ENCODE measurements at places on chromosomes 5 and 9.

DNA sequence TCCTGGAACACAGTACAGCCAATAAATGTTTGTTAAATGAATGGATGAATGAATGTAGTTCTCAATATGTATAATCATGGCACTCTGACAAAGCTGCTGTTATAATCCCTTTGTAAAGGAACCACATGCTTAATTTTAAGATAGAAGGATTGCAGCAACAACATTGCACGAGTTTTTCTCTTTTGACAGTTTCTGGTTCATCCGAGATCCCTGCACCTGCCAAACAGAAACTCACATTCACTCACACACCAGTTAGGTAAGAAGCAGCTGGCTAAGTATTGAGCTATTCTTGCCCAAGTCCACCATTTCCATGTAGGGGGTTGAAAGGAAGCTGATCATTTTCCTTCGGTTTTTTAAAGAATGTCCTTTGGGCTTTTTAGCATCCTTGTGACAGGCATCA lies 133.7 kb upstream of the MAP1B start:
- DNase-seq, result no peak

DNA sequence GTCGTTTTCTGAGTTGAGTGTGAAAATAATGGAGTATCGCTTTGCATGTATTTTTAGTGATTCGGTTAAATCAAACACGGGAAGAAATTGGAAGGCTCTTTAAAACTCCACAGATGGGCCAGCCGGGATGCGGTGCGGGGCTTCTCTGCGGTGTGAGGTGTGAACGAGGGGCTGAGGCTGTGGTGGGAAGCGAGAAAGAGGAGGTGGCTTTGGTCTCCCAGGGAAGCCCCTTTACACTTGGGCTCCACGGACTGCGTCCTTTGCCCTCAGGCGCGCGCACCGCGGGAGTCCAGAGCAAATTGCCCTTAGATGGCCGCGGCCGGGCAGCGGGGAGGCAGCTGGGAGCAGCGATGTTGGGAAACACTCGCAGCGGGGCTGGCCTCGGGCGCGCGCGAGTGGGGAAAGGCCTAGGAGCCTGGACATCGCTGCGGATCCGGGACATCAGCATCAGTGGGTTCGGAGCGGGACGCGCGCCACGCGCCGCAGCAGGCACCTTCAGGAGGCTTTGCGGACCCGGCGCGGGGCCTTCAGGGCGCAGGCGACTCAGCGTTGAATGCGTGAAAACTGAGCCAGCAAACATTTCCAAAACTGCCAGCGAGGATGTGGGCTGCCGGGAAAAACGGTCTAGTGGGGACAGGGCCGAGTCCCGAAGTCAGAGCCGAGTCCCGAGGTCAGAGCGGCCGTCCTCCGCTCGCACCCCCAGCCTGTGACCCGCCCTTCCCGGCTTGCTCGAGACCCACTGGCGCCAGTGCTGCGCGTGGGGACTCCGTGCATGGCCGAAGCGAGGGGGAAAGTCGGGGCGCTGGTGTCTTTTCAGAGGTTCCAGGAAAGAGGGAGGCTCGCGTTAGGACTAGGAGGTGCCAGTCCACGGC lies 6.5 kb downstream of the IRX1 start:
- no peak for DNase-seq

GRCh38 chr5:151523335-151523734 lies 67.8 kb downstream of the FAT2 start:
- DNase-seq, result no peak

- DNase-seq, result no peak
Measured at GRCh38 chr5:36198281-36198680, 43.4 kb downstream of the NADK2 start.

DNA sequence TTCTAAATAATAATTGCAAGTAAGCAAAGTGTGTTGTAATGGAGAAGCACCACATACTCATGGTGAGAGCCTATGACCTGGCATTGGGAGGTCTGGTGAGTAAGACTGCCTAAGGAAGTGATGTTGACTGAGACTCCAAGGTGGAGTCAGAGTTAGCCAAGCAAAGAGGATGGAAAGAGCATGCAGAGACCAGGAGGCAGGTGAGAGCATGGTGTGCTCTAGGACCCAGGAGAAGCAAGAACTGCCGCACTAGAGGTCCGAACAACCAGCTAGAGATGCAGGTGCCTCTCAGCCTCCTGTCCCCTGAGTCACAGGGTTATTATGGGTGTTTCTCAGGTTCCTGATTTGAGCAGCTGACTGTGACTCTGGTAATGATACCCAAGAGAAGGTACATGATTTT lies 27.3 kb downstream of the ANP32B start:
- DNase-seq, result no peak

DNA sequence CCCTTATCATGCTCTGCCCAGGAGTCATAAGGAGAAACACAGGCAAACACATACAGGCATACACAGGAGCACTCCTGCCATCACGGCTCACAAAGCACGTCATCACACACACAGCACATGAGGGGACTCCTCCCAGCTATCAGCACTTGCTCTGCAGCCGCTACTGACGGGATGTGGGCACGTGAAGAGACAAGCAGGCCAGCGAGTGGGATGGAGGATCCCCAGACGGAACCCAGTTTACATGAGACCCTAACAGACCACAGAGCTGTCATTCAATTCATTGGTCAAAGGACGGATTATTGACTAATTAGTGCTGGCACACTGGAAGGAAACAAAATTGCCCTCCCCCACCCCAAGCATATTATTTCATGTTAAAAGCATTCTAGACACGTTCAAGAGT lies 53.6 kb downstream of the SEMA4D start:
- DNase-seq, result no peak

- no peak for DNase-seq
Measured at GRCh38 chr9:89815903-89816573, 211.2 kb downstream of the GADD45G start.

- DNase-seq, result no peak
Measured at GRCh38 chr9:100322954-100323536, 29.7 kb downstream of the TEX10 start.

GRCh38 chr5:59126708-59127573 lies 544.1 kb downstream of the RAB3C start:
- DNase-seq, result no peak

GRCh38 chr9:91056486-91056885 lies 254.9 kb downstream of the SYK start:
- DNase-seq, result no peak

DNA sequence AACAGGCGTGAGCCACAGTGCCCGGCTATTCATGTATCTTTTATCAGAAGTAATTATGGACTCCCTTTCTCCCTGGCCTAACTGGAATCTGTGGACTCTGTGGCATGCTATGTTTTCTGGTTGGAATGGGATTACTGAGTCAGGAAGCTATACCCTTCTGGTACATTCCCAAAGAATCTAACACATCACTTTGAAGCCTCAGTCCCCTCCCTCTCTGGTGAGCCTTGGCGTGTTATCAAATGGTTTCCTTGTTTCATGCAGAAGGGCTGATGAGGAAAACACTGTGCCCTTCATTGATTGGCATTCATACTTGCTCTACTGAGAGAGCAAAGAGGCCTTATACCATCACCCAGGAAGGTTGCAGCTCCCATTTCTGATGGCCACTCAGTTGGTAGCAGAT lies 22.9 kb downstream of the C5orf15 start:
- DNase-seq, result no peak

GRCh38 chr5:165209101-165209727 lies 1703.8 kb downstream of the MAT2B start:
- DNase-seq, result no peak

DNA sequence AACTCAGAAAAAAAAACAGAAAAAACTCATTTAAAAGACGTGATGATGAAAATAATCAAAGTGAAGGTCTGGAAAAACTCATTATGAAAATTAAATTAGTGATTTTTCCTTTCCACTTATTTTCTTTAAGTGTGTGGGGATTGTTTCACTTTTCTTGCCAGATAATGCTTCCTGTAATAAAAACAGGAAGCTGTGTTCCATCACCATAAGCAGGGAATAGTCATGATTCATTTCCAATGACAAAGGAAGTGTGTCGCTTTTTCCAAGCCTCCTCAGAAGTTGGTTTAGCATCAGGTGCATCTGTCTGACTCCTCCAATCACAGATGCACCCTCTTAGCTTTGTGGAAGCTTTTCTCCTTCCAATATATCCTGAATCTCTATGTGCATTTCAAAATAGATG lies 2068.7 kb downstream of the MAT2B start:
- no peak for DNase-seq

Measured in stimulated activated CD8-positive, alpha-beta memory T cell treated with anti-CD3 and anti-CD28 coated beads, Interleukin-4, amount 100 ng/mL, for 1 hour (primary cell).